Stimulated activated CD8-positive, alpha-beta memory T cell treated with anti-CD3 and anti-CD28 coated beads, Interleukin-7, amount 100 ng/mL, for 1 hour (primary cell): ENCODE measurements at places on chromosomes 12 and 14.

DNA sequence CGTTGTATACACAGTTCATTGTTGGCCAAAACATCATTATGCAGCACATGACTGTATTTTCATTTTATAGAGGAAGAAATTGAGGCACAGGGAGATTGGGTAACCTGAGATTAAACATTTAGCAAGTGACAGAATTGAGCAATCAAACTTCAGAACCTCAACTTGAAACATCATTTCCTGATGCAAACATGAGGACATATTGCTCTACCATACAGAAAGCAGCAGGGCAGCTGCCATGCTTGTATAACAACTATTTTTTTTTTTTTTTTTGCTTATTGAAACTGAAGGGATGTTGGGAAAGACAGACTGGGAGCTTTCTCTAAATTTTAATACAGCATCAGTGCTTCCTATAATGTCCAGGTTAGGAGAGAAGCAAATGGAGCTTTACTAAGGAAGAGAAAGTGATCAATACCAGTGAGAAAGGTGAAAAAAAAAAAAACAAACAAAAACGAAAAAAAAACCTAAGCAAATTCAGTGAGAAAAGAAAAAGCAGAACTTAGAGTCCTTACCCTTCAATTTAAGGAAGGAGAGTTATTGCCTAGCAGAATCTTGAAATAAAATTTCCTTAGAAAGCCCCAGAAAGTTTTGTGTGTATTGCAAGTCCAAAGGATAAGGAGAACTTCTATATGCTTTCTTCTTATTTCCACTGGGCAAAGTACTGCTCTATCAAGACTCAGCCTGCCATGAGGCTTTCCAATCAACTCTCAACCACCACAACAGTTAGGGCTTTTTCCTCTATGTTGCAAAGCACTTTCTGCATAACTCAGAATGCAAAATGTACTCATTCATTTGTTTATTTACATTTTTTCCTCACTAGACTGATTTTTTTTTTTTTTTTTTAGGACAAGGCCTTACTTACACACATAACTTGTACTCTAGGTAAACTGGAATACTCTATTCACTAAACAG, 21.6 kb downstream of the BTG1 start:
- DNase-seq: no peak

DNA sequence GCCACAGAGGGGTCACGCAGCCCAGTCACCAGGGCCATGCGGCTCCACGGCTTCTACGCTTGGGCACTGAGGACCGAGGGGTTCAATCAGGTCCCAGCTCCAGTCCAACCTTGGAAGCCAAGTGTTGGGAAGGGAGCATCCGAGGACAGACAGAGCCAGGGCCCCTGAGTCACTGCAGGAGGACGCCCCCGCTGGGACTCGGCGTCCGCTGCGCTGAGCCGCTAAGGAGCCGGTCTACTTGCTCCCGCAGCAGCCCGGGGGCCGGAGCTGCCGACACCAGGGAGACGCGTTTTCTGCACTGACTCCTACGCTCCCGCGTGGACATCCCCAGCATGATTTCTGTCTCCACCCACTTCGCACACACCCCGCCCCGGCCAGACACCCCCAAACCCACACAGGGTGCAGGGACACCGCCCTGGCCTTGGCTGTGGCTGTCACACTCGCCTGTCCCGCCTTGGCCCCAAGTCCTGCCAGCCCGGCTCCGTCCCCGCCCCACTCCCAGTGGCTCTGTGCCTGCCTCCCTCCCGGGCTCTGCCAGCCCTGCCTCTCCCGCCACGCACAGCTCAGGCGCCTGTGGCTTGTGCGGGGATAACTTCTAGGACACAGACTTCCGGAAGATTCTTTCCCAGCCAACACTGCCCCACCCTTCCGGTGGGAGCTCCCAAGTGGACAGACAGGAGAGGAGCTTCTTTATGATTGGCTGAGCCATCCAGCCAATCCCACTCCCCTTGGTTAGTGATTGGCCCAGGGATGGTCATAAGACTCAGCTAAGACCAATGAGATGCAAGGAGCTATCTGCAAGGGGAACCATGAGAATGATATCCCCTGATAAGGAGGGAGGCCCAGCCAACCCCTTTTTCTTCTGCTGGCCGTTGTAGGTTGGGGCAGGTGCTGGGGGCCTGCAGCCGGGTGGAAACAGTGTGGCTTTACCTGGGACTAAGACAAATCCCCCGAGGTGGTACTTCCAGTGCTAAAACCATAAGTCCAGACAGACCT, 118.9 kb upstream of the SFSWAP start:
- DNase-seq: no peak

- no peak for DNase-seq
These were observed 323.8 kb downstream of the APAF1 start for GRCh38 chr12:98968896-98969295.

GRCh38 chr12:131815131-131815530, 13.1 kb upstream of the MMP17 start:
- DNase-seq: no peak

GRCh38 chr14:67940486-67941455, 121.2 kb downstream of the RAD51B start:
- no peak for DNase-seq

DNA sequence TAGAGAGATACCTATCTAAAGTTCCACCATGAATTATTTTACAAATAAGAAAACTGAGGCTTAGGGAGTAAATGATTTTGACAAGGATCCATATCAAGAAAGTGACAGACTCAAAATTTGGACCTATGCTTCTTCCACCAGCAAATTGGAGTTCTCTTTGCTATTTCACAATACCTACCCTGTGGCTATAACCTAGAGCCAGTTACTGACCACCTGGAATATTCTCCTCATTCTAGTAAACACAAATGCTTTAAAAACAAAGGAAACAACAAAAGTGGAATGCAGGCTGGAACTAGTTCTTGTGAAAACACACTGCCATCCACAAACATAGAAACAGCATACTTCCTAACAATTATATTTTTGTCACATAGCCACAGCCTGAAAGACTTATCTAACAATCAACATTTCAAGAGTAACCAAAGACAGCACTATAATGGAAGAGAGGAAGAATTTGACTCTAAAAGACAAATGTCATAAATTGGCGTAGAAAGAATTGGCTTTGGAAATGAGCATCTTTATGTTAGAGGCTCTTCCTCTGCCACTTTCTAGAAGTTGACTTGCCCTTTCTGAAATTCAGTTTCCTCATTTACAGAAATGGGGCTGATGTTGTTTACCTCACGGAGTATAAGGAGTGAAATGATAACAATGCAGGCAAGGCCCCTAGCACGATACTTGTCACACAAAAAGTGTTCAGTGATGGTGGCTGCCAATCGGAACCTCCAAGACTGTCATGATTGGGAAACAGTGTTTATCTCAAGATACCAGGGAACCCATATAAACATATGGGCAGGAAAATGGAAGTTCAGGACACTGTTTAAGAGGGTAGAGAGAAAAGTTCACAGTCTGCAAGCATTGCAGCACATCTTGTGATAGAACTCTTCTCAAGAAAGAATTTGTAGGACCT, 138.6 kb upstream of the LGR5 start:
- DNase-seq: no peak

DNA sequence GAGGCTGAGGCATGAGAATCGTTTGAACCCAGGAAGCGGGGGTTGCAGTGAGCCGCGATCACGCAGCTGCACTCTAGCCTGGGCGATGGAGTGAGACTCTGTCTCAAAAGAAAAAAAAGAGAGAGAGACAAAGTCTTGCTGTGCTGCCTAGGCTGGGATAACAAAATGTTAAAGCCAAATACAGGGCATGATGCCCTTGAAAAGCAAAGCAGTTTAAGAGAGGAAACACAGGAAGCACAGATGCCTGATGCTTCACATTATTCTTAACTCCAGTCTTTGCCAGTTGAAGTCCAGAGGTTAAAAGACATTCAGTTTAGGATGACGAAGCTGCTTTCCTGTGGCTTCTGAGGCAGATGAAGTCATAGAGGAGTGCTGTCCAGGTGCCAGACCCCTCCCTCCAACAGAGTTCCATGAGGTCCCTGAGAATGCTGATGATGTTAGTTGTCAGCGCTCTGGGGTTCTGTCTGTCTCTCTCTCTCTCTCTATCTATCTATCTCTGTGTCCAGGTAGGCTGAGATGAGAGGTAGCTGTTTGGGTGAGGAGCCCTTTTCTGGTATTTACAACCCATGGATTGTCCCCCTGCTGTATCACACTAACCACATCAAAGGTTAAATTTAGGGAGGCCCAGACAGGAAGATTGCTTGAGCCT, 4.9 kb upstream of the MRPL52 start:
- no peak for DNase-seq

- DNase-seq: no peak
These were observed 334.9 kb upstream of the DIO2 start for GRCh38 chr14:80545935-80546854.

DNA sequence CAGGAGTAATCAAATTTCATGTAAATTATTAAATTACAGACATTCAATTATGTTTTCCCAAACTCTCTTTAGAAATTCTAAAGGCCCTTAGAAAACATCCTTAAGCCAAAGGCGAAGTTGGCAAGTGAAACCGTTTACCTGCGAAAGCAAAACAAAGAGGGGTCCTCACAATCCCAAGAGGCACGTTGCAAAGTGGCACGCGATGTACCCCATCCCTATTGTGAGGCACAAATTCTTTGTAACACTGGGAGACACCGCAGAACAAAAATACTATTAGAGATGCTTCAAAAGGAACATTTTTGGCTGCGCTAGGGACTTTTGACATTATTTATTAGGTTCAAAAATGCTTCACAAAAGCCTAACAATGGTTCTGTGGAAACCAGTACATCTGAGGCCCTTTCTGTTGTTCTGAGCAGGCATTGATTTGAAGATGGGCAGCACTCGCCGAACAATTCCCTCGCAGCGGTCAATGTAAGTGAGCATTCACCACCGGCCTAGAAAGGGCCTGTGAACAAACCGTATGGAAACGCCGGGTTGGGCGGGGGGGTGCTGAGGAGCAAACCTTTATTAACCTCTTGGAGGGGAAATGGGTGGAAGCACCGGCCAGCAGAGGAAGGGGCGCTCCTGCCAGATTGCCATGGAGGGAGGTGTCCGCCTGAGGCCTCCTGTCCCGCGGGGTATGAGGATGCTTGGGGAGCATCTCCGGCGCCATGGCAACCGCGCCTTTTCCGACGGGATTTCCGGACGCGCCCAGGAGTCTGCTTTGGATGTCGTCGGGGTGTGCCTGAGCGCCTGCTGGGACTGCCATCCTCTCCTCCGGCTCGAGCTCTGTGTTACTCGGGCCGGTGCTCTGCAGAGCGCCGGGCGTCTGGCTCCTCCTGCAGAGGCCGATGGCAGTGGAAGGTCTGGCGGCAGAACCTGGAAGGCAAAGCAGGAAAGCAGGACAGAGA, 193.9 kb downstream of the C12orf42 start:
- no peak for DNase-seq

- DNase-seq: no peak
These were observed 15.1 kb downstream of the ABHD4 start for GRCh38 chr14:22613106-22613695.

DNA sequence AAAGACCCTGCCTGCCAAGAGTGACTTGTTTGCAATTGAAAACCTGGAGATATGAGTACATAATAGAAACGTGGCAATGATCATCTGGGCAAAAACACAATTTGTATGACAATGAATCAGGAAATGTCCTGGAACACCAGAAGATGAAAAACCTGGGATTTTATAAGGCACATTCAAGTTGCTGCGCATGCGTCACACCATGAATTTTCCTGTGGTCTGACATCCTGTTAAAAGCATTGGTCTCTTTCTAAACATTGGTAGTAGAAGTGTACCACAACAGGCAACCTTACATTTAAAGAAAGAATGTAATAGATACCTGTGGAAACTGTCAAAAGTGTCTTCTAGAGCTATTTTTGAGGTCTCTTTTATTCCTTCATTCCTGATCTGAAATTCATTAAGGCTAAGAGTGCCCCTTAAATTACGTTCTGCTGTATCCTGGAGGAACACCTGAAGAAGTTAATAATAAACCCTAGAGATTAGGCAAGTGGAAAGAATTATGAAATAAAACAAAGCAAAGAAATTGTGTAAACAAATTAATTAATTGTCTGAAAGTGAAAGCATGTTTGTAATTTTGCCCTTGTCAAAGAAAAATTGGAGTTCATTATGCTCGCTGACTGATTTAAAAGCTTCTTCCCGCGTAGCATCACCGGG, 676.5 kb downstream of the DIO2 start:
- no peak for DNase-seq

DNA sequence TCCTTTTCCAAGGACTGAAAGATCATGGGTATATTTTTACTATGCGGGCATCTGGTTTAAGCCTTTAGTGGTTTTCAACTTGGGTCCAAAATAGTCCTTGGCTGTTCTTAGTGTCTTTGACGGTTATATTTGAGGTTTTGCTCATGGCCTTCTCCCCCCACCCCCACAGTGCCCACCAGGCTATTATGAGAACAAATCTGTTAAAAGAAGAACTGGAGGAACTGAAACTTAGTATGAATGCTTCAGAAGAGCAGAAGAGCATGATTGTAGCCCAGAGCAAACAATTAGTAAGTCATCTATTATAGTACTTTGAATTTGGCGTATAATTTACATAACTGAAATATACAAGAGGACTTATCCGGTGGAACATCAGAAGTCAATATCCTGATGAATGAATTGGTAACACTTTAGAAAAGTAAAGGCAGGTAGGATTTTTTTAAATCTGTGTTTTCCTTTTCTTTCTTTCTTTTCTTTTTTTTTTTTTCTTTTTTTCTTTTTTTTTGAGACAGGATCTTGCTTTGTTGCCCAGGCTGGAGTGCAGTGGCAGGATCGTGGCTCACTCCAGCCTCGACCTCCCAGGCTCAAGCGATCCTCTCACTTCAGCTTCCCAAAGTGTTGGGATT, 71.8 kb upstream of the BCAT1 start:
- no peak for DNase-seq

- DNase-seq: no peak
These were observed 176.7 kb downstream of the DPF3 start for GRCh38 chr14:72717220-72717619.

DNA sequence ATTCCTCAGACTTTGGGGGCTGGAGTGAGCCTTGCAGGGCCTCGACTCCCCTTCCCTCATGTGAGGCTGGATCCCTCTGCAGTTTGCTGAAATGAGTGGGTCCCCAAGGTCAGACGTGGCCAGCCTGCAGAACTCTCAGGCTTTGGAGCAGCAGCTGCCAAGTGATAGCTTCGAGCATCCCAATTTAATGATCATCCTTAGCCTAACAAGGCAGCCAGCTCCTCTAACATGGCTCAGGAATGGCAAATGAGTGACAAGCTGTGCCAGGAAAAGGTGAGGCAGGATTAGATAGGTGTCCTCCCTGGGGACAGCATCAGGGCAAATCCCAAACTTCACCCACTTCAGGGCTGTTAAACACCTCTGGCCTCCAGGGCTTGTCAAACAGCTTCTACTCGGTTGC, 130.7 kb upstream of the PWP1 start:
- no peak for DNase-seq
